ENCODE measurements at places on chromosomes 4 and X. TPM values are rescaled to one million over a fixed set of nuclear protein-coding genes. Genes with fewer than 3 reads are reported as not detected.

Gene UTP14A
- 22.1 TPM for total RNA-seq

DNA sequence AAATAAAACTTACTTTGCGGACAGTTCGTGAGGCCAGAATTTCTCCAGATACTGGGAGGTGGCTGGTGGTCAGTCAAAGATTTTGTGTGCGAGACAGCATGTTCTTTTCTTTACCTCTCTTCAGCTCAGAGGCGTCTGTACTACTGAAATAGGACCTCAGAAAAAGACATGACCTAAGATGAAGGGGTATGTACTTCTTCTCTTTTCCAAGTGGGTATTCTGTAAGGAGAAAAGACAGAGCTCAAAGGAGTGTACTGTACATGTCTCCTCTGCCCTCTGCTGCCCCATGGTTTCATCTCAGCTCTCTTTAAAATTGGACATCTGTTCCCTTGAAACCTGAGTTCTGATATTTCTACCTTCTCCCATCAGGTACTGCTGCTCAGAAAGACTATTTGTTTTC lies 38.1 kb downstream of the SEPTIN11 start:
- no peak for DNase-seq

- peak; percentile 54 for DNase-seq
Measured at GRCh38 chr4:41751449-41752061, 3.0 kb upstream of the PHOX2B start.

DNA sequence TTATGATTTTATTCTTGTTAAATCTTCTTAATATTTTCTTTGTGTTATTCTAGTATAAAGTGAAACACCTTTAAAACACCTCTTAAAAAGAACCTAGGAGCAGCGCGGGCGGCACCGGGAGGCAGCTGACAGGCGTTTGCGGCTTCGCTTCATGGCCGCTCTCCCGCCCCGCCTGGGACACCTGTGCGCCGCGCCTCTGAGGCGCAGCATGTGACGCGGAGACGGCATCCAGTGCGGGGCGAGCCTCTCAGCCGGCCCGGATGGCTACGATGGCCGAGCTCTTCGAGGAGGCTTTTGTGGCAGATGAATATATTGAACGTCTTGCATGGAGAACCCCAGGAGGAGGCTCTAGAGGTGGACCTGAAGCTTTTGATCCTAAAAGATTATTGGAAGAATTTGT lies 1592.7 kb downstream of the TECRL start:
- DNase-seq, result no peak

DNA sequence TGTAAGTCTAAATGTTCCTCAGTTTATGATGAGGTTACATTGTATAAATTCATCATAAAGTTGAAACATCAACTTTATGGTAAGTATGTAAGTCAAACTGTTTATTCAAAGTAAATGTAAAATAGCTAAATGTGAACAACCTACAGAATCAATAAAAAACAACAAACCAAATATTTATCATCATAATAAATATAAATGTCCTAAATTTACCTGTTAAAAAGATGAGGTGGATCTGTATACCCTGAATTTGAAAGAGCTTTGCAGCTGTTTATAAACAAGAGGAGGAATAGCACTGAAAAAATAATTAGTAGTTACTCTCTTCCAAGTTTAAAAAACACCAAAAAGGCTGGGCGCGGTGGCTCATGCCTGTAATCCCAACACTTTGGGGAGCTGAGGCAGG lies 13.7 kb downstream of the ABHD18 start:
- DNase-seq, result no peak

Gene AMOT
- 31.2 TPM for total RNA-seq

Gene VCX
- total RNA-seq, result not detected

Measured in endothelial cell (in vitro differentiated cells).